Central memory CD4-positive, alpha-beta T cell (primary cell): ENCODE measurements at places on chromosomes 13 and 19.

GRCh38 chr19:45440259-45440638 is 16.5 kb upstream of the ERCC1 start:
- DNase-seq: no peak

DNA sequence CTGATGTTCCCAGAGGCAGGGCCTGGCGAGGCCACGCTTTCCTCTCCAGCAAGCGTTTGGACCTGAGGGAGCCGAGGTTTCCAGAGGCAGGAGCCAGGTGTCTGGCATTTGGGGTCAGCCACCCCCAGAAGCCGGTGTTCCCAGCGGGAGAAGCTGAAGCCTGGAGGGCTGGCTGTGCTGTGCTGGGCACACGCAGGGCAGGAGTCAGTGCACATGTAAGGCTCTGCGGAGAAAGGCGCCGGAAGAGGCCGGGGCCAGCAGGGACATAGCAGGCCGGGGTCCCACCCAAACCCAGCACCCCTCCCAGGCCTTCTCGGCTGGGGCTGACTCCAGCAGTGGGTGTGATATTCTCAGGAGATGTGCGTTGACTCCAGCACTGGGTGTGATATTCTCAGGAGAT is 31.6 kb downstream of the MCF2L start:
- DNase-seq: no peak

- DNase-seq: no peak
Measured at GRCh38 chr19:2567580-2567979, 91.7 kb downstream of the GADD45B start.

DNA sequence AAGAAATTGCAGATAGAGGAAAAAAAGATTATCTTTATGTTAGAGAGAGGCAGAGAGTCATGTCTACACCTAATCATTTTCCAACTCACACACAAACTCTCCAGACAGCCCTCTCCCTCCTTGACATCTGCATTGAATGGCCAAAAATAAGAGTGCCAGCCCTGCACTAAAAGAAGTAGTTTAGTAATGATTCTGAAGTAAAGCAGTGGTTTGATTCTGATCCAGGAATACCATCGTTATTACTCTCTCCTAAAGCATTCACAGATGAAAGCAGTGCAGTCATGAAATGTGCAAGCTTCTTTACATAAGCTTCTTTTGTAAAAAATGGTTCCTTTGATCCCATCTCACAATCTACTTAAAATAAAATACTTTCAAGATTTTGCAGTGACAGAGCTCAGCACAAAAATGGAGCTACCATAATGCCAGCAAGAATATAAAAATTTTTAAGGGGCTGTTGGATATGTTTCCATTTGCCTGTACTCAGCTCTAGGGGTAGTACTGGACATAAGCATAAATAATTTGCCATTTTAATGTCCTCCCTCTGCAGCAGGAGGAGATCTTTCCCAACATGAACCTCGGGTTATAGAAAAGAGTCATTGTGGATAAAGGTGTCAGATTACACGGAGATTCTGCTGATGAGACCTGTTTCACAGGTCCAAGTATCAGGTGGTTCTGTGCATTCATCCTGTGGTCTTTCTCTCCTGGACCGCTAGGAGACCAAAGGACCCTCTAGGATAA is 406.3 kb downstream of the DCT start:
- no peak for DNase-seq

DNA sequence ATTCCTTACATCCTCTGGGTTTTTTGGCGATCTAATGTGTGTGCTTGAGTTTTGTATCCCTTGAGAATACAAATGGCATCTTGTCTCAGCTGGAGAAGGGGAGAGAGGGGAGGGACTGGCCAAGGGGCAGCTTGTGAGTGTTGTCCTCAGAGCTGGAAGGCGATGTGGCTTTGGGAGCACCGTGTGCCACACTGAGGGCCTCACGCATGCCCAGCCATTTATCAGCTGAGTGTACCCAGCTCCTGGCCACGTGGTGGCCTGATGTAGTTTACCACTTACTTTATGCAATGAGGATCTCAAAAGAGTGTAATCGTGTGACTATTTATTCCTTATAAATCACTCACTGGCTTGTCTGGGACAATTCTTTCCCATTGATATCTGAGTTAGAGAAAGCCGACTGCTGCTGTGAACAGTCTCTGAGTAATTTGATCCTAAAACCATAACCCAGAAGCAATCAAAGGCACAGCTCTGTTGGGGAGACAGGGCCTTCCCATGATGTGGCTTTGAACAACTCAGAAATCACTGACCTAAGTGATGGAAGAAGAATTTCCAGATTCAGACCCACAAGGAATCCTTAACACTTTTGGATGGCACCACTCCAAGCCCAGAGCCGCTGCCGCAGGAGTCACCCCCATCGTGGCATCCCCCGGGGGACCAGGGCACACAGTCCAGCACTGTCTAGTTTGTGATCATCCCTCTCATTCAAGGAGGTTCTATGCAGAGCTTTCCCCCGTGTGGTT is 53.9 kb upstream of the MTIF3 start:
- DNase-seq: no peak

GRCh38 chr13:51957377-51958216 is 53.7 kb downstream of the ATP7B start:
- no peak for DNase-seq

- no peak for DNase-seq
Measured at GRCh38 chr13:24162604-24163003, 2.1 kb downstream of the SPATA13 start.

DNA sequence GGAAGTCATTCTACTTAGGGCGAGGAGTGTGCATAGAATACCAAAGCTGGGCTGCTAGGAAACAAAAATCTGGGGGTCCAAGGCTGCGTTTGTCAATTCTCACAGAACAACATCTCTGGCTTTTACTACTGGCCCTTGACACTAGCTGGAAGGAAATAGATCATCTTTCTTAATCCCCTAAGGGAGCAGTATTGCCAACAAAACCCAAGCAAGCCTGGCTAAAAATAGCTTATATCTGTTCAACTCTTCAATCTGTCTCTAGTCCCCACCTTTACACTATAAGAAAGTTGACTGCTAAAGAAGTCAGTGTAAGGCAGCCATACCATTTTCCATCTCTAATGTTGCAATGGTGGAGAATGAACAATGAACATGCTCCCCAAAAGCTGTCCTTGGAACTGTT is 107.8 kb upstream of the SPRY2 start:
- DNase-seq: no peak

- peak; percentile 72 for DNase-seq
Measured at GRCh38 chr19:662207-662961, 630 bp downstream of the RNF126 start.

DNA sequence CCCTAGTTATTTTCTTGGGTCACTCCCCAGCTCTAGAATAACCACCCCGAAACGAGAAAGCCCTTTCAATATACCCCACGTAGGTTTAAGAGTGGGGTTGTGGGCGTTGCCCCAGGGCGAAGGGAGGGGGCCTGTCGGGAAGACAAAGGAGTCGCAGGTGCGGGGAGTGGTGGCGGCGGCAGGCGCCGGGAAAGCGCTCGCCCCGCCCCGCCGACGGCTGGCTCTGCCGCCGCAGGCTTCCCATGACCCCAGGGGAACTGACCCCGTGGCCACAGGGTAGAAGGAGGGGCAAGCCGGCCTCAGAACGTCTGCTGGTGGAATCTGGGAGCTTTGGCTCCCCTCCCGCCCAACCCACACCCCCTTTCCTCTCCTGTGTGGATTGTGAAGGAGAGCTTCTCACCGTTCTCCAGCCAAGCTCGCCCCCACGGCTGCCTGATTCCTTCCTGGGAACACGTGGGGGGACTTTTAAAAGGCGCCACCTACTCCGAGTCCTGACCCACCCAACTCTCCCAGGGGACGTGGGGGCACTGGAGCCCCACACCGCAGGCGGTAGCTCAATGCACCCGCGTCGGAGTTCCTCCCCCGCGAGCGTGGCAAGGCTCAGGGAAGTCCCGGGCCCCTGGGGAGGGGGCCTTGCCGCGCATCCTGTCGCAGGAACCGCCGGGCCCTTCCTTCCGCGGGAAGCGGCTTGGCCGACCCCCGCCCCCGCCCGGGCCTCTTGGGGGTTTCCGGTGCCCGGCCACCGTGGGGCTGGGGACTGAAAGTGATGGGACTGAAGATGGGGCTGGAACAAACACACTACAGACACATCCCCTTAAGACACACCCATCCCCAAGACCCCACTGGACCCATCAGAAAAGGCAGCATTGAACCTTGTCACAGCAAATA is 5.5 kb downstream of the IER2 start:
- DNase-seq: peak; percentile 83

GRCh38 chr19:51811344-51811743 is 16.4 kb downstream of the FPR3 start:
- no peak for DNase-seq

DNA sequence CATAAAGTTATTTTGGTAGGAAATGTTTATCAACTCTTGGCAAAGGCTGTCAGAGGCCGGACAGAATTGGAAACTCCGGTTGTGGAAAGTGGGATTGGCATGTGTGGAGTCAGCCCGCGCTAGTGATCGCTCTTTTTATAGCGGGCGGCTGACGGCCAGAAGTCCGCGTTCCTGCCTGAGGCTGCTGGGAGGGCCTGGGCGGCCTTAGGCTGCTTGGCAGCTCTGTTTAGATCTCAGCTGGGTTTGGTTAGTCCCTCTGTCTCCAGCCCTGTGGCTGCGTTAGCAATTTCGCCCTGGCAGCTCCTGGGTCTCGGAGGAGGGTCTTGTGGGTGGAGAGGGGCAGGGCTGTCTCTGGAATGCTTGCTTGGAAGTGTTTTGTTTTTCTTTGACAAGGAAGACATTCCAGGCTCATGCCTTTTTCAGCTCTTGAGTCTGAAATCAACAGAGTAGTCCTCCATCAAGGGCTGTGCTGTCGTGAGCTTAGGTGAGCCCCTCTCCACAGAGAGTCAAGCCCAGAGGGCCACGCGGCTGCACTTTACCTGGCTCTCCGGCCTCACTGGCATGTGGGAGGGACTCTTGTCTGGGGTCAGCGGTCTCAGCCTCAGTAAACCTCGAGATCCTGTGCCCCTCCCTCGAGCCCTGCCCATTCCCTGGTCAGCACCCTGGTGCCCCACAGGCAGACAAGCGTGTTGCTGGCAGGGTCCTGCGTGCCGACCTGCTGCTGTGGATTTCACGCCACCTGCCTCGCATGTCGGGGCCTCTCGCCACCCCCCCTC is 22.5 kb downstream of the DOT1L start:
- DNase-seq: no peak

DNA sequence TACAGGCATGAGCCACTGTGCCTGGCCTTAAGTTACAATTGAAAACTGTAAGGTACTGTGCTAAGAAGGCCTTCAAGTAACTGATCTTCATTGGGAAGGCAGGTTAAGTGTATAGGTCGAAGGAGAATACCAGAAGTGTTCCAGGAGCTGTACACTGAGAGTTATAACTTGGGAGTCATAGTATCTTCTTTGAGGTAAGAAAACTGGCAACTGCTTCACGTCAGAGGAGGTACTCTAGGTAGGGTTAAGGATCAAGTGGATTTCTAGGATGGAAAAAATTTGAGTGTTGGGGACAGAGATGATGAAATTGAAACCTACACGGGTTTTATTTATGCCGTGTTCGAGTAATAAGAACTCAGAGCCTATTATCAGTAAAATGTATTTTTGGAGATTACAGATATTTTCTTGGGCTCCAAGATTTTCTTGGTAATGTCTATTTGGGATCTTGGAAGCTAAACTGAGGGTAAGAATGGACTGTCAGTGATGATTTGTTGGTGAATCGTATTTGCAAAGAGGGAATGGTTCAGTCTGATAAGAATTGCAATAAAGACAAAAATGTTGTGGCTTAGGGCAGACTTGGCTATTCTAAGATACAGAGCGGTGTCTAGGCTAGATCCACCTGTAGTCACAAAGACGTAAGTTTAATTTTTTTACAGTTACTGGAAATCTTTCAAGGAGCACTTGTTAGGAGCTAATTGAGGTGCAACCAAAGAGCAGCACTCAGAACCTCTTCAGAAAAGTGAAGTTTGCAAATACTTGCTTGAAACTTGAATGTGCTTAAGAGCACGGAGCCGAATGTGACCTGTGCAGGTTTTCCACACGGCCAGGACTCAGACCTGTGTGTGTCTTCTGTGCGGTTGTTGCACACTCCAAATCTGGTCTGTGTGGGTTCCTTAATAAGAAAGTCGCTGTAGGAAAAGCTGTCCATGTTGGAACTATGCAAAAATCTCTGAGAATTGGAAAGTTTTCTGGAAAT is 102.5 kb downstream of the URI1 start:
- DNase-seq: no peak

DNA sequence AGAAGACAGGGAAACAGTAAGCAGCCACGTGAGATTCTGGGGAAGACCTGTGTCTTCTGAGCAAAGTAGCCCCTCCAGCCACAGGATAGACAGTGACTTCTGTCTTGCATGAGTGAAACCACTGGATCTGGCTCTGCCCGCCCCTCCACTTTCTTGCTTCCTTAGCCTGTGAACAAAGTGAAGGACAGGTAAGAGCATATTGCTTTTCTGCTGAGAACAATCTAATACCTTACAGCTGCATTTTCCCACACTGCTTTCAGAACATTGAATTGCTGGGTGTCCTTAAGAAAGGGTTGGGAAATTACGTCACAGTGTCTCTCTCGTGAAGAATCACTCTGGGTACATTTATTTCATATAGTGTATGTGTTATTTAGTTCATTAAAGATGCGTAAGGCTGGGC is 11.1 kb downstream of the SLC25A15 start:
- DNase-seq: no peak

GRCh38 chr19:30577551-30578105 is 205.4 kb downstream of the ZNF536 start:
- DNase-seq: no peak

DNA sequence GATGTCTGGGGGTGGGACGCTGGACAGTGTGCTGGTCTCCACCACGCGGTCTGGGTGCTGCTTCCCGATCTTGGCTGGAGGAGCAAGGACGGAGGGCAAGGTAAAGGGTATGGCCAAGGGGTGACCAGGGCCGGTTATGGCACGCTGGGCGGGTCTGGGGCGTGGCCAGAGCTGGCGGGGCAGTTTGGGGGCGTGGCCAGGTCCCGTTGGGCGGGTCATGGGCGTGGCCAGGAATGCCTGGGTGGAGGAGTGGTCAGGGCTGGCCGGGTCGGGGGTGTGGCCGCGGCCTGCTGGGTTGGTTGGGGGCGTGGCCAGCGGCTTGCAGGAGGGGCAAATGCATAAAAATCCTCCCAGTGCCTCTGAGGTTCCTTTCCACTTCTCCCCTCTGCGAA is 19.2 kb downstream of the GPX4 start:
- DNase-seq: no peak

- DNase-seq: no peak
Measured at GRCh38 chr19:4584670-4585460, 25.4 kb upstream of the SEMA6B start.

- DNase-seq: no peak
Measured at GRCh38 chr13:40680659-40681323, 14.3 kb upstream of the FOXO1 start.

- no peak for DNase-seq
Measured at GRCh38 chr19:2245273-2245672, 3.9 kb upstream of the AMH start.
